NCI-H2081 (cell line): ENCODE measurements at places on chromosomes 2 and 18.
A peak's percentile ranks its signal among the peaks of the same experiment; 100 is the strongest.

- no peak for DNase-seq
Measured at GRCh38 chr2:201513271-201513670, 61.7 kb downstream of the STRADB start.

DNA sequence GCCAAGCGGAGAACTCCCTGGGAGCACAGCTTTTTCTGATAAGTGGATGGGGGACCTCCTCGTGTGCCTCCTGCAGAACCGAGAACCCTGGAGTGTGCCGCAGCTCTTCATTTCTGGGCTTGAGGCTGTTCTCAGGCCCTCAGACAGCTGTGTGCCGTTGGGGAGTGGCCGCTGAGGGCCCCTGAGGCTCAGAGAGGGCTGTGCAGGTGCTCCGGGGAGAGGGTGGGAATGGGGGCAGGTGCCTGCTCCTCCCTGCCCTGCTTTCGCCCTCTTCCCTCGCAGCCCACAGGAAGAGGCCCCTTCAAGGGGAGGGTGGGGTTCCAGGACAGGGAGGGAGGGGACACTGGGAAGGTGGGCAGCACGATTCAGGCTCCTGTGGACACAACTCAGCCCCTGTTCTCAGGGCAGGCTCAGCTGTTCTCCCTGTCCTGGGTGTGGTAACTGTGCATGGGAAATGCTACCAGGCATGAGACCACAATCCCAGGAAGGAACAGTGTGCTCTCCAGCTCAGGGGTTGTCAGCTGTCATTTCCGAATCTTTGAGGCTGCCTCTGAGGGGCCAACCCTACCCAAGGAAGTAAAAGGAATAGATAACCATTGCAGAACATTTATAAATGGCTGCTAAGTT, 11.3 kb downstream of the LCT start:
- no peak for DNase-seq

GRCh38 chr18:47050468-47050867, 15.0 kb upstream of the ELOA2 start:
- DNase-seq: peak; percentile 29

- no peak for DNase-seq
Measured at GRCh38 chr2:237754626-237755248, 43.8 kb upstream of the RBM44 start.

GRCh38 chr18:54830866-54831265, 2.6 kb downstream of the RAB27B start:
- no peak for DNase-seq

- DNase-seq: peak; percentile 56
Measured at GRCh38 chr2:162538967-162539366, 195.0 kb downstream of the GCA start.

DNA sequence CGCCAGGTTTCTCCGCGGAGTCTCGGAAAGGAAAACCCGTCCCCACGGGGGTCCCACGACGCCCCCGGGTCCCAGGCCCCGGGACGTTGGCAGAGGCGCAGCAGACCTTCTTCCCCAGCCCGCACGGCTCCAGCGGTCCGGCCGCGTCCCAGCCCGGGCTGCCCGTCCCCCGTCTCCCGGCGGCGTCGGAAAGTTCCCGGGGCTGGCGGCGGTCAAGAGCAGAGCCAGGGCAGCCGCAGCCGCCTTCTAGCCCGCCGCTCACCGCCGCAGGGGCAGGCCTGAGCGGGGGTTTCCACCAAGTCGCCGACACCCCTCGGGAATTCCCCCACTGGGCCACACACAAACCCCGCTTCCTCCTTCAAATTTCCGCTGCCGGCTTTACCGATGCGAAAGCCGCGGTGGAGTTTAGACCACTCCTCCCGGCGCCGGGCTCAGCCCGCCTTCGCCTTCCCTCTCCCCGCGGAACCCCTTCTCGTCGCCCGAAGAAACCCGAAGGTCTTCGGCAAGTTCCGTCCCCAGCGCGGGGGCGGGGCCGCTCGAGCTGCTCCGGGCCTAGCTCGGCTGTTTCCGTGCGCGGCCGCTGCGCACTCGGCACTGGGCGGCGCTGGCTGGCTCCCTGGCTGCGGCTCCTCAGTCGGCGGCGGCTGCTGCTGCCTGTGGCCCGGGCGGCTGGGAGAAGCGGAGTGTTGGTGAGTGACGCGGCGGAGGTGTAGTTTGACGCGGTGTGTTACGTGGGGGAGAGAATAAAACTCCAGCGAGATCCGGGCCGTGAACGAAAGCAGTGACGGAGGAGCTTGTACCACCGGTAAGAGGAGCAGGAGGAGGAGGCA, at the start of gene CREB1:
CREB1 (plus strand) TSS at position 633 of the 830 bp plus-strand sequence. CDS start 25,674 bp downstream, outside the sequence.
- DNase-seq: peak; percentile 96

DNA sequence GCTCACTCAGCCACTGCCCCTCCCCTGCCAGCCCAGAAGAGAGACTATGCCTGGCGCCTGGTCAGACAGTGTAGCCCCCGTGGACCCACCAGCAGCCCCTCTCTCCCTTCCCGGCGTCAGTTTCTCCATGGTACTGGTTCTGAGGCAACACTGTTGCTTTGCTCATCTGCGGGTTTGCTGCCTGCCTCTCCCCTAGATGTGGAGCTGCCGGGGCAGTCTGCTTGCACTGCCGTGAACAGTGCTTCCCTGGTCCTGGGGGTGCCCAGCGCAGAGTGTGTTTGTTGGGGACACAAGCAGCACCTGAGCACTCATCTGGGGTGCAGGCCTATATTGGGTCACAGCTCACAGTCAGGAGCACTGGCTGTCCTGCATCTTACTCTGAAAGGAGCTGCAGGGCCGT, 309.9 kb downstream of the NDUFA10 start:
- DNase-seq: no peak

GRCh38 chr2:88058191-88058590, 2.6 kb upstream of the KRCC1 start:
- DNase-seq: no peak

- DNase-seq: no peak
Measured at GRCh38 chr2:171509945-171510731, 12.1 kb upstream of the CYBRD1 start.
